Activated T-cell treated with anti-CD3 and anti-CD28 coated beads, Interleukin-2, amount 50 U/mL, for 72 hours (primary cell): ENCODE measurements at places on chromosomes 5 and 9.
A peak's percentile ranks its signal among the peaks of the same experiment; 100 is the strongest.

DNA sequence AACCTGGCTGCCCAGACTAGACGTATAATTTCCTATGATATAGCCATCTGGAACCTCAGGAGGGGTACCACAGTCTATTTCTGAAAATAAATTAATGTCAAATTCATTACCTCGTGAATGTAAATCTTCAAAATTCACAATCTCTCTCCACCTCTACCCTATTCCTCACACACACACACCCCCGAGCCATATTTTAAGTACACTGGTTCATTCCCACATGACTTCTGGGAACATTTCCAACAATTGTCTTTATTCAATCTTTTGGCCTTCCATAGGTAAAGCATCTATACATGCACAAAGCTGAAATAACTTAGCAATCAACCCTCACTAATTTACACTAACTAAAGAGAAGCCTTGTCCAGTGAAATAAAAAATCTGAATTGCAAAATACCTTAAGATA lies 32.7 kb downstream of the SUSD1 start:
- no peak for DNase-seq

DNA sequence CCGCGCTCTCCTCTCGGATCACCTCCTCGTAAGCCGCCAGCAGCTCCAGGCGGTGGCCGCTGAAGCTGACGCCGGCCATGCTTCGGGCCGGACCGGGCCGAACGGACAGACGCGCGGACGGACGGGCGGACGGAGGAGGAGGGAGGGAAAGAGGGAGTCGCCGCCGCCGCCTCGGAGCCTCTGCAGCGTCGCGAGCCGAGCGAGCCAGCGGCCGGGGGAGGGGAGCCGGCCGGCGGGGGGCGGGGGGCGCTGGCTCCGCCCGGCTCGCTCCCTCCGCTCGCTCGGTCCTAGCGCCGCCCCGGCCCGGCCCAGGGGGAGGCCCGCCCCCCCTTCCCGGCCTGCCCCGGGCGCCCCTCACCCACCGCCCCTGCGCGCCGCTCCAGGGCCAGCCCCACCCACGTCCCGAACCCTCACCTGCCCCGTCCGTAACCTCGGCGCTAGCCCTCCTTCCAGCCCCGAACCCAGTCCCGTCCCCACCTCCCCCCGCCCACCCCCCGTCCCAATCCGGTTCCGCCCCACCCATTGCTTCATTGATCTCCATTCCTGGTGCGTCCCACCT lies at the start of gene DBN1:
Gene DBN1 (minus strand): TSS at position 192 of the 559 bp plus-strand sequence. CDS start 113 bp downstream, at position 79.
- DNase-seq: peak; percentile 37

GRCh38 chr5:53478411-53479044 lies 1.9 kb upstream of the FST start:
- peak; percentile 14 for DNase-seq

- no peak for DNase-seq
These were observed 86.0 kb upstream of the CLINT1 start for GRCh38 chr5:157944938-157945337.

DNA sequence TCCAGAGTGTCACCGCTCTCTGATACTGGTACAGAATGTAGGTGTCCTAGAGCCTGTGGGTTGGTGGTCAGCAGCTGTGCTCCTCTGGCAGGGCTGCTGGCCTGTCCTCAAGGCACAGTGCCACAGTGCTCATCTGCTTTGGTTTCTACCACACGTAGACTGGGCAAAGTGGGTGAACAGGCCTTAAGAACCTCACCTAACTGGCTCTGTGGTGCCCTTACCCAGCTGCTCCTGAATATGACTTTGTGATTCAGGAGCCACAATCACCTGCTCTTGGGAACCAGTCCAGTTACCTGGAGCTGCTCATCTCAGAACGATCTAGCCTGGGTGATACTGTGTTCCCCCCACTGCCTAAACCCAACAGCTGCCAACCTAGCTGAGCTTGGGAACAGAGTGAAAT lies 6.4 kb downstream of the NOP16 start:
- no peak for DNase-seq

DNA sequence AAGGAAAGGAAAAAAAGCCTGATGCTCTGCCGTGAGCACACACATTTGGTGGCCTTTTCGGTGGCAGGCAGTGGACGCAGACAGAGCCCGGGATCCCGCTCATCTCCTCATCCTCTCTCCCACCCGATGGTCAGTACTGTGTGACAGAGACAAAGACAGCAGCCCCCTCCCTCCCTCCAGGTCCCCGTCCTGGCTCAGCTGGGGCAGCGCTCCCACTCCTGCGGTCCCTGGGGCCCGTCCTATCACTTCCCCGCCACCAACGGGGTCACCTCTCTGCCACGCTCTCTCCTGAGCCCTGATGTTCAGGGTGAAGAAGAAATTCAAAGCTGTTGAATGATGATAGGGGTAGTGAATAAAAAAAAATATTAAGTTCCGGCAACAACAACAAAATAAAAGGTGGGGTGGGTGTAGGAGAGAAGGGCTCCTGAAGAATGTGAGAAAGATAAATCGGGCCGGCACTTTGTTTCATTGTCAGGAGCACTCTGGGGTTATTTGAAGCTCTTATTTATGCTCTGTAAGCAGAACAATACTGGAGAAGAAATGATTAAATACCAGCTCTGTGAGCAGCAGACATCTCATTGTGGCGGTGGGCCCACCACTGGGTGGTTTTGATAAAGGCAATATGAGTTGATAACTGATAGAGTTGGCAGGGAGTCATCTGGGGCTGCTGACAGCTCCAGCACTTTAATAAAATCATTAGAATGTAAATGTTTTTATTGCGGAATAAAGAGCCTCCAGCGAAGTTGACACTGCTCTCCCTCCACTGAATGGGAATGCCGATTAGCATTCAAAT lies 417.7 kb downstream of the IRX1 start:
- DNase-seq: no peak

DNA sequence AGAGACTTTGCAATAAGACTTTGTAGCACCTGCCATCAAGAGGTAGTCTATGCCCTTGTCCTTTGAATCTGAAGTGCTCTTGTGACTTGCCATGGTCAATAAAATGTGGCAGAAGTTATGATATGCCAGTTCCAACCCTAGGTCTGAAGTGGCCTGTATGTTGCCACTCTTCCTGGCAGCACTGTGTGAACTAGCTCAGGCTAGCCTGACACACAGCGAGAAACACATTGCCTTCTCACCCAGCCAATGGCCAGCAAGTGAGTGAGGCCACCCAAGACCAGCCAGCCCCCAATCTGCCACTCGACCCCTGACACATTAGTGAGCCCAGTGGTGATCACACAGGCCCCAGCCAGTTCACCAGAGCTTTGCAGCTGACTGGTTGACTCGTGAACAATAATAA lies 52.7 kb upstream of the OSMR start:
- no peak for DNase-seq

DNA sequence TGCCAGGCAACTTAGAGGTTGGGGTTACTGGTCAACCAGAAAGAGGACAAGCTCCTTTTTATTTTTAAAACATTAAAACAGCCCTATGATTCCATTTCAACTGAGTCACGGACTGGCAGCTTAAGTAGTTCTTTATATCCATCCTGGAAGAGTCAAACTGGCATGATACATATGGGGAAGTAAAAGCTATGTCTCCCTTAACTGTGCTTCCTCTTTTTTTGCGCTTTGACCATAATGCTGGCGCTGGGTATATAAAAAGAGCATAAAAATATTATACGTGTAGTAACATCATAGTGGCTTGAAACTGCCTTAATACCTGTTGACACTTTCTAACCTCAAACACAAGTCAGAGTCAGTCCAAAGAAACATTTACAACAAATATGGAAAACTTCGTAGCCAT lies 274.4 kb downstream of the CSNK1G3 start:
- DNase-seq: no peak

DNA sequence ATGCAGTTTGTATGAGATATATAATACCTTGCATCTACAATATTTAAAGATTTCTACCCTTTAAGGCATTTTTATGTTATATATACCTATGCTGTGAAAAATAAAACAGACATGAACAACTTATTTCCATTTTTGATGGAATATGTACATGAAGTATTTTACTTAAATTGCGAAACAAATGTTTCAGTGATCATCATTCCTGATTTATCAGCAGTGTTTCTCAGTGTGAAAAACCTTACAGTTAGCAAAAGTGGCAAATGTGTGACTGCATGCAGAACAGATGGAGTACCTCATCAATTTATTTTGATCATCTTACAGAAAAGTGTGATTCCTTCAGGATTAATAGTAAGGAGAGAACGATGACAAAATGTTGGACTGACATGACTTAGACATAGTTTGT lies 43.1 kb downstream of the PRR16 start:
- no peak for DNase-seq

GRCh38 chr9:21096172-21096900 lies 18.6 kb upstream of the IFNB1 start:
- peak; percentile 48 for DNase-seq

- no peak for DNase-seq
These were observed 41.0 kb downstream of the STOM start for GRCh38 chr9:121328876-121329681.
